Brain (organoid and tissue), 16 donors: ENCODE measurements at places on chromosomes 6 and 20.

DNA sequence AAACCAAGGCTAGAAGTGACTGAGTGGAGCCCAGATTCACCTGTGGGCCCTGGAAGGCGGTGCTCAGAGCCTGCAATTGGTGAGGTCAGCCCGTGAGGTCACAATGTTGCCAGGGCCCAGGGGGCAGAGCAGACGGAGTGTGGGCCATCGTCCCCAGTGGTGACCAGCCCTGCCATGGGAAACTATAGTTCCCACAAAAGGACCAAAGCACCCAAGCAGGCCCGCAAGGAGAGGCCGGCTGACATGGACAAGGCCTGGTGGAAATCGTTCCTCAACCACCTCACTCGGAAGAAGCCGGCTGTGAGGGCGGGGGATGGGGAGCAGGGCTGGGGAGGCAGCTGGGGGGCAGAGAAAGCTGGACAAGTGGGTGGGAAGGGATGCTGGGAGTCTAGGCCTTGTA is at the start of gene C20orf144:
Gene C20orf144, plus strand, starts transcription at position 156 of the 400 bp plus-strand sequence. Its CDS starts 19 bp downstream, at position 175.
- DNase-seq = no peak

GRCh38 chr6:36758516-36759147 is 61.0 kb downstream of the RAB44 start:
- DNase-seq = no peak

- DNase-seq = no peak
Observed at GRCh38 chr20:44024820-44025580, 110.3 kb downstream of the TOX2 start.

- DNase-seq = no peak
Observed at GRCh38 chr20:32456869-32457478, 98.8 kb downstream of the ASXL1 start.
